ENCODE measurements at places on chromosomes 4 and X. TPM values are rescaled to one million over a fixed set of nuclear protein-coding genes. Genes with fewer than 3 reads are reported as not detected.

ADH1A gene
- not detected for total RNA-seq

GRCh38 chr4:125254106-125254505, 60.6 kb upstream of the FAT4 start:
- DNase-seq: no peak

DNA sequence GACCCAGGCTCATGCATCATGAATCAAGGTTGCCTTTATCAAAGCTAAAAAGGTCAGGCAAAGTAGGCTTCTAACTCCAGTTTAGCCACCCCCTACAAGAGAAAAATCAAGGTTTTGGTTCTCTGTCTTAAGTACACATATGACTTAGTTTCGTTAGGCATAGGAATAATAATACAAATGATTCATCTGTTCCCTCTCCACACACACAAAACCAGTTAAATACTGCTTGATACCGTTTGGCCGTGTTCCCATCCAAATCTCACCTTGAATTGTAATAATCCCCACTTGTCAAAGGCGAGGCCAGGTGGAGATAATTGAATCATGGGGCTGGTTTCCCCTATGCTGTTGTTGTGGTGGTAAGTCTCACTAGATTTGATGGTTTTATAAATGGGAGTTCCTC, 226.2 kb downstream of the HS6ST2 start:
- DNase-seq: no peak

SPANXN4 gene
- total RNA-seq: not detected

UTP14A gene
- total RNA-seq: 11.9 TPM

CFAP299 gene
- not detected for total RNA-seq

- peak; percentile 67 for DNase-seq
These were observed 129.7 kb downstream of the PLS3 start for GRCh38 chrX:115690511-115691216.

DNA sequence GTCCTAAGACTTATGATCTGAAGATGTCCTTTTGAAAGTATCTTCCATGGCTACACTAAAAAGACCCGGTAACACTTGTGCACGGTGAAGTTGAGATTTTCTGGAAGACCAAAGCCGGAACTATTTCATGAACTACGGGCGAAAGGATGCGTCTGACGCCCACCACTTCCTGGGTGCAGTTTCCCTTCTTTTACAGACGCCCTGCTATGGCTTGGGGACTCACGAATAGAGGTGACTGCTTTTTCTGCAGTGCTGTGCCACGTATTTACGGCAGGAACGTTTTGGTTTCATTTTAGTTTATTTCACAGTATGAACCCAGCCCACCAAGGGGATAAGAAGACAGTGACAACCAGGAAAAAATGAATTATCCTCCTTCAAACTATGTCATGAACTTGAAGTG, 180.4 kb downstream of the AFAP1 start:
- no peak for DNase-seq

DNA sequence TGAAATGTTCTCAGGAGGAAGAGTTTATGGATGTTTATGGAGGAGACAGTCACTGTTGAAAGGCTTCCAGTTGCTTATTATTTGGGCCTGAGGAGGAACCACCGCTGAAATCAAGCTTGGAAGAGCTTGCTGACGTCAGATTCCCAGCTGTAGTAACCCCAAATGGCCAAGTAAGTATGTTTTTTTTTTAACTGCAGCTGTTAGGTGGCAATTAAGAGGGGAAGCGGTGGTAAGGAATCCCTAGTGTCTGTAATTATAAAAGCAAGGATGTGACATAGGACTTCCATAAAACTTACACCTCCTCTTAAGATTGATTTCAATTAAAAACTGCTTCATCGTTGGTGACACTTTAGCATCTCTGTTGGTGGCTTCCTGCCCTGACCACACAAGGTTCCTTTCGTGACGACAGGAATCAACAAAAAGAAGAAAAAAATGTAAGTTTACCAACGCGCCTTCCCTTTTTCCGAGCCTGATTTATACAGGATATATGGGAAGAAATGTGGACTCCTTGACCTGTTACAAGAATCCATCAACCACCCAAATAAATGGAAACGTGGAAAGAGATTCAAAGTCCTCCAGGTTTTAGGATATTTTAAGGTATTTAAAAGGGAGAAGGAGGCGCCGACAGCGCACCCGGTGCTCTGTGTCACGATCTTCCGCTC, 884 bp downstream of the RELL1 start:
- peak; percentile 75 for DNase-seq

DNA sequence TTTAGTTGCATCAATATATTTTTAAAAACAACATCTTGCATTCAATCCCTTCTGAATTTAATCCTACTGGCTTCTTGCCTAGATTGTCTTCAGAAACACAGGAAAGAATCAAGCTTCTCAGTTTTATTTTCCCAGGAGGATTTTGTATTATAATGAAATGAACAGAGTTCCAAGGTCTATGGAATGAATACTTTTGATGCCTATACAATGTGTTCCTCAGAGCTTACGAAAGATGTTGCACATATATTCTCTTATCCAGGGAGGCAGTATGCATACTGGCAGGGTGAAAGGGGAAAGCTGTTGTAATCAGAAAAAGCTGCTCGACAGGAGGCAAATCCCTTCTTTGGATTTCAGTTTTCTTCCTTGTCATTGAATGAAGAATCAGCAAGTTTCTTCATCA, 8.8 kb downstream of the TMPRSS11D start:
- no peak for DNase-seq

- DNase-seq: no peak
These were observed 21.8 kb downstream of the SPRY1 start for GRCh38 chr4:123418351-123418931.

- DNase-seq: no peak
These were observed 19.1 kb downstream of the MFAP3L start for GRCh38 chr4:170007113-170007512.

TRAM1L1 gene
- 0.35 TPM for total RNA-seq

DNA sequence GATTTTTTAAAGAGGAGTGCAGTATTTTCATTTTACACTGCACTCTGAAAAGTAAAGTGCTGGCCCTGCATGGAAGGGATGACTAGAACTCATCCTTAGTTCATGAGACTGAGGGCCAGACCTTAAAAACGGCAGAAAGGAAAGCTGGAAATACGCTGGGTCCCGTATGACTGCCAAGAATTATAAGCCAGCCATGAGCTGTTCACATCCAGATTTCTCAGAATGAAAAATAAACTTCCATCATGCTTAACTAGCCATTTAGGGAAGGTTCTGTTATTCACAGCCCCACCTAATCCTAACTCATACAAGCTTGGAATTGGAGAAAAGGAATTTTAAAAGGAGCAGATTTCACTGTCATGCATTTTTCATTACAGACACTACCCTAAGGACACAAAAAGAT, 894.4 kb downstream of the FAT4 start:
- no peak for DNase-seq

- no peak for DNase-seq
These were observed 16.3 kb upstream of the NEUROG2 start for GRCh38 chr4:112532267-112532666.

KIF4A gene
- total RNA-seq: 17.3 TPM

GRCh38 chr4:18508786-18509185, 487.2 kb upstream of the LCORL start:
- DNase-seq: no peak

- DNase-seq: no peak
These were observed 44.6 kb downstream of the RAB33A start for GRCh38 chrX:130216320-130216719.

GRCh38 chr4:37101182-37101581, 143.4 kb upstream of the NWD2 start:
- DNase-seq: no peak

GRCh38 chr4:167779280-167779679, 313.1 kb upstream of the ANXA10 start:
- DNase-seq: no peak

DNA sequence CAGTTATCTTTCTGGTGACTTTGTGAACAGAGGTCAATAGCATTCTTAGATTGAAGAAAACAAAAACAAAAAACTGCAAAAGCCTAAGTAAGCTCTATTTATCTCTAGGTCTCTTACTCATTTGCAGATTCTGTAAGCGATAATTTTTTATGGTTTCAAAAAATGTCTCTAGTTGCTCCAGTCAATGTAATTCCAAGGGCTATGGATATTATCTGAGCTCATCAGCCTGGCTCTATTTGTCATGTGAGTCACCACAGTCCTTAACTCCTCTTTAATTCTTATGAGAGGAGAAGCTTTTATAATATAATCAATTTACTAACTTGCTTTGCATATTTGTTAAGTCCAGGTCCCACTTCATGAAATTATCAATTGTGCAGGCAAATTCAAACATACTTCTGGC, 79.1 kb downstream of the NPFFR2 start:
- no peak for DNase-seq

DNA sequence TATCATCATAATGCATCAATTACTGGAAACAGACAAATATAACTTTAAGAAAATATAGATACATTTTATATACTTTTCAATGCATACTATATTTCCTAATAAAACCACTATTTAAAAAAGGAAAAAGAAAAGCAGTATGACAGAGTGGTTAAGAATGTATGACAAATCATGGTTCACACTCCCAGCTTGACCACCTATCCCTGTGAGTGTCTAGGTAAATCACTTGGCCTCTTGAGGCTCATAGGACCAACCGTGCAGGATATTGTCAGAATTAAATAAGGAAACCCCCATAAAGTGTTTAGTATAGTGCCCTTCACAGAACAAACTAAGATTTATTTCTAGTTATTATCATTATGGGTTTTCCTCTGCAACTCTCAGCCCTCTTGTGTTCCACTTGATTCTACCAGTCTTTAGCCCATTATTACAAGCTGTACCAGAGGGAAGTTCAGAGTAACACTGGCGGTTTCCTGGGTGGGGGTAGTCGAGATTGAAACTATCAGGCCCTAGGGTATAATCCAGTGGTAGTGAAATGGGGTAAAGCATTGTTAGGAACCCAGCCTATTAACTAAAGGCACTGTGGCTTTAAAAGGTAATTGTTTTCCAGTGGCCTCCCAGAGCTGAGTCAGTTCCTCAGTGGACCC, 55.5 kb upstream of the PAK3 start:
- no peak for DNase-seq

- DNase-seq: peak; percentile 68
These were observed 1.5 kb upstream of the NR3C2 start for GRCh38 chr4:148443512-148444295.

IL2 gene
- total RNA-seq: not detected

PABPC1L2B gene
- not detected for total RNA-seq

- no peak for DNase-seq
These were observed 257.5 kb upstream of the IRS4 start for GRCh38 chrX:108993909-108994308.

DNA sequence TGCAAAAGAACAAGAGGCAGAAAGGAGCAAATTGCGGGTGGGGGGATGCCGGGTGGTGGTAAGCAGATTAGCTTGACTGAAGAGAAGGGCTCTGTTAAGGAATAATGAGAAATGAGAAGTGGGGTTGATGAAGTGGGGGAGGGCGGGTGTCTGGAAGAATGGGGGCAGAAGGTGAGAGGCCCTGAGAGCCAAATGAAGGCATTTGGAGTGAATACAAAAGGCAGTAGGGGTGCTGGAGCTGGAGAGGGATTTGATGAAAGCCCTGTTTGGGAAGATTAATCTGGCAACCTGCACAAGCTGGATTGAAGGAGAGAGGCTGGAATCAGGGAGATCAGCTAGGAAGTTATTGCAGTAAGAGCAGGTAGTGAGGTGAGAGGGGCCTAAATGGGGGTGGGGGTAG, 82.1 kb downstream of the GUCY2F start:
- DNase-seq: no peak

DNA sequence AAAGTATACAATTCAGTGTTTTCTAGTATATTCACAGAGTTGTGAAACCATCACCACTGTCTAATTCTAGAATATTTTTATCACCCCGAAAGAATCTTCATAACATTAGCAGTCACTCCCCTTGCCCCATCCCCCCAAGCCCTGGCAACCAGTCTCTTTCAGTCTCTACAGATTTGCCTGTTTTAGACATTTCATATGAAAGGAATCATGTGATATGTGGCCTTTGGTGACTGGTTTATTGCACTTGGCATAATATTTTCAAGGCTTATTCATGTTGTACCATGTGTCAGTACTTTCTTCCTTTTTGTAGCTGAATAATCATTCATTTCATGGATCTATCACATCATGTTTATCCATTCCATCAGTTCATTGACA, 371.7 kb downstream of the AFF2 start:
- no peak for DNase-seq

TDO2 gene
- not detected for total RNA-seq

ELOVL6 gene
- total RNA-seq: 11.7 TPM

RPA4 gene
- total RNA-seq: 5.0 TPM

DUSP9 gene
- total RNA-seq: not detected

ATOH1 gene
- 50.4 TPM for total RNA-seq

DNA sequence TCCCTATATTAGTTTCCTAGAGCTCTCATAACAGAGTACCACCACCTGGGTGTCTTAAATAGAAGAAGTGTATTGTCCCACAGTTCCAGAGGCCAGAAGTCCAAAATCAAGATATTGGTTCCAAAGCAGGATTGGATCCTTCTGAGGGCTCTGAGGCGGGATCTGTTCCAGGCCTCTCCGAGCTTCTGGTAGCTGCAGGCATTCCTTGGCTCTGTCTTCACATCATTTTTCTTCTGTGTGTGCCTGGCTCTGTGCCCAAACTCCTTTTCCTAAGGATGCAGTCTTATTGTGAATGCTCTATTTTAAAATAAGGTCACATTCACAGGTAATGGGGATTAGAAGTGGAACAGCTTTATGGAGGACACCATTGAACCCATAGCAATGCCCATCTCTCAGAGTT, 253.7 kb upstream of the TAPT1 start:
- no peak for DNase-seq

DNA sequence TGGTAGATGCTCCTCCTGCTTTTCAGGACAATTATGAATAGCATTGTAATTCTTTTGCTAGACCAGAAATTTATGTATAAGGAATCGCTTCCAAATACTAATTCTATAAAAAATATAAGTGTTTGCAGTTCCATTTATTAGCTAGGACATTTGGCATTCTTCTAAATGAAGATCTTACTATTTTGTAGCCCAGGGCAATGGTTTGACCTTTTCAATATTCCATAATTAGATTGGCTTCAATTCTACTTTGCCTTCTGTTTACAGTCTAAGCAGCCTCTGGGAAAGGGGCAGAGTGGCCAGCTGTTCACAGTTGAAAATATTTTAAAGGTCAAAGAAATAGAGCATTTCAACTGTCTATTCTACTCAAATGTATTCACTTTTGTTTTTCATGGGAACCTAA, 912.1 kb upstream of the GRIA3 start:
- no peak for DNase-seq

- DNase-seq: no peak
These were observed 440.6 kb downstream of the FGF13 start for GRCh38 chrX:138270931-138271330.

CYTL1 gene
- not detected for total RNA-seq

- no peak for DNase-seq
These were observed 136.0 kb downstream of the GUCY2F start for GRCh38 chrX:109345856-109346255.

RENBP gene
- total RNA-seq: 11.4 TPM
